ENCODE measurements at places on chromosomes 11 and 22.

DNA sequence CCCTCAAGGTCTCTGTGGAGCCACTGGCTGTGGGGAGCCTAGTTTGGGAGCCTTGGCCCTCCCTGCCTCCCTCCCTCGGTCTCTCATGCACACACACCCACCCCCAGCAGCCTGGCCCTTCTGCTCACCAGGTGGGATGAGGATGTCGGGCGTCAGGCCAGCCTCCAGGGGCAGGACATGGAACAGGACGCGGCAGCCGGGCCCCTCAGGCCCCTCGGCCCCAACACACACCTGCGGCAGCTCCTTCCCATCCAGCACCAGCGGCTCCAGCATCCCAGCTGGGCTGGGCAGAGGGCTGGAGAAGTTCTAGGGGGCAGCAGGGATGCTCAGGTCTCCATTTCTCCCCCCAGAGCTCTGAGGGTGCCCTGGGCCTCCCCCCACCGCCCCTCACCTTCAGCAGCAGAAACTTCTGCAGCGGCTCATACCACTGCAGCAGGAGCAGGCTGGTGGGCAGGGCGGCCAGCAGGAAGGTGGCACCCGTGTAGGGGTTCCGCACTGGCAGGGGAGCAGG lies 11.2 kb downstream of the MAP4K2 start:
- no peak for DNase-seq

- DNase-seq: no peak
Measured at GRCh38 chr22:42913874-42914510, 56.9 kb upstream of the ARFGAP3 start.

DNA sequence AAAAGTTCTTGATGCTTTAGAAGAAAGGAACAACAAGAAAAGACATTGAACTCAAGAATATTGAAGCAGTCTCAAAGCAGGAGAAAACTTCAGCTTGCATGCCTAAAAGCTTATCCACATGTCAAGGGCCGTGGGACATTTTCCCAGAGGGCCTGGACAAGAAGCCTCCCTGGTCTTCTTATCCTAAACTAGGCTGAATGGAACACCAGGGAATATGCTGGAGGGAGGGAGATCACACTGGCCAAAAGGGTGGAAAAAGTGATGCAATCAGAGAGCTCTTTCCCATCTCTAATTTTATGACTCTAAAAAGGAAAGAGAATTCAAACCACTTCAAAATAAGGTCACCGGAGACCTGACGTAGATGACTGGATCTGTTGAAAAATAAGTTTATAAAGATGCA lies 107.2 kb downstream of the MPPED2 start:
- no peak for DNase-seq

DNA sequence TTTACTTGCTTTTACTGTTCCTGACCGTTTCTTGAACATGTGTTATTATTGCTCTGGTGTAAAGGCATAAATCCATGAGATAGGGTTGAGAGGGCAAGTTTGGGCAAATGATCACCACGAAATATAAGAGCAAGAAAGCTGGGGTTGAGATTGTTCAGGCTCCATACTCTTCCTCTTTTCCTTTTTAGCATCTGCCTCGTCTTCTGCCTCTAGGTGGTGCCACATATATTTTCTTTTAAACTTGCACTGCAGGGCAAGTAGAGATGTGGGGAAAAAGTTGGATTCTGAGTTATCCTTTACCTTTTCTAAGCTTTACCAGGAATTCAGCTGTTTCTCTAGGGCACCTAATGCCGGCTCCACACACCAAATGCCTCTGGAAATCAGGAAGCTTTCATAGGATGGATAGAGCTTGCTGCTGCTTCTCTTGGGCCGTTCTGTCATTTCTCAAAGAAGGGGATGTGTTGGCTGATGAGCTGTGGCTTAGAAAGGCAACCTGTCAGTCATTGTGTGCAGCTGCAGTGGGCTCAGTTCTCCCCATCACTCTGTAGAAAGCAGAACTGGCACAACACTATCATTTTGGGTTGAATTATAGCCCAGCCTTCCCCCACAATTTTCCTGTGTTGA lies 98.2 kb downstream of the LDLRAD3 start:
- DNase-seq: no peak

- DNase-seq: no peak
Measured at GRCh38 chr22:48372390-48372789, 1455.3 kb downstream of the BRD1 start.

GRCh38 chr22:37166675-37167066 lies 17.0 kb upstream of the IL2RB start:
- peak; percentile 71 for DNase-seq

GRCh38 chr11:126874276-126874675 lies 126.3 kb downstream of the KIRREL3 start:
- no peak for DNase-seq

GRCh38 chr11:128619007-128619406 lies 31.6 kb upstream of the ETS1 start:
- DNase-seq: no peak

DNA sequence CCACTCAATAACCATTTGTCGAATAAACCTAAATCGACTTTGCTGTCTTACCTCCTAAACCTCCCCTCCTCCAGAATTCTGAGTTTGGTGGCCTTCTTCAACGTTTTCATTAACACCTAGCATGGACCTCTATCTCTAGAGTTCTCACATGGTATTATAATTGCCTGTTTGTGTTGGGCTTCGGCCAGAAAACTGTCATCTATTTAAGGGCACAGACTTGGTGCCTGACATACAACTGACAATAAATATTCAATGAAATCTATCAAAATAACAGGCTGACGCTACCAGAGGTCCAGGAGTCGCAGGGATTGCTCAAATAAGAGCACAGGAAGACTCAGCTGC lies 687 bp downstream of the ALKBH8 start:
- no peak for DNase-seq

- no peak for DNase-seq
Measured at GRCh38 chr11:17747131-17747955, 12.8 kb downstream of the KCNC1 start.

- DNase-seq: no peak
Measured at GRCh38 chr22:27100789-27101188, 443.4 kb downstream of the MIAT start.

DNA sequence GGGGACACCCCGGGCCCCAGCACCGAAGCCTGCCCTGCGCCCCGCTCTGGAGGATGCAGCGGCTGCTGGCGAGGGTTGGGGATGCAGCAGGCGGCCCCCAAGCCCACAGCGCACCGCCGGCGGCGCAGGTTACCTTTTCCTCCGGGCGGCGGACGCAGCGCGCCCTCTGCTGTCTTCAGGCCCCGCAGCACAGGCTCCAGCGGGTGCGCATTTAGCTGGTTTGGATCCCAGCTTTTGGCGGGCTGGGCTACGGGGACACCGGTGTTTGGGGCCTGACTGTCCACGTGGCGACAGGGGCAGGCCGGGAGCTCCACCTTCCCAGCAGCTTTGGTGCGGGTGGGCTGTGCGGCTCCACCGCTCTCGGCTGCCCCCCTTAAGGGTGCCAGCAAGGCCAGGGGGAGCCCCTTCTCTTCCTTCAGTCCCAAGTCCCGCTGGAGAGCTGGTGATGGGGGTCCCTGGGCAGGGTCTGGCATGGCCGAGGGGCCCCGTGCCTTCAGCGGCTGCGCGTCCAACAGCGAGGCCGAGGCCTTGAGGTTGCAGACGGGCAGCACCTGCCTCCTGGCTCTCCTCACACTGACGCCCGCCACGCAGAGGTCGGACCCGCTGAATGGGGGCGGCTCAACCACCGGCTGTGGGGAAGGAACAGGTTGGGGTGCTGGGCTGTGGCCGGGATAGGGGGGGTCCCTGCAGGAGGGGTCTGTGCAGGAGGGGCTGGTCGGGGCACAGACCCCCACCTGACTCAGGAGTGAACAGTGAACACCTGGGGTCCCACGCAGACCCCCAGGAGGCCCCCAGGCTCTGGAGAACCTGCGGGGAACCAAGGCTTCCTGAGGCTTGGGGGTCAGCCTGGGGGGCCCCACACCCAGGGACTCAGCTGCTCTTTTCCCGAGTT lies 18.0 kb upstream of the IL17REL start:
- peak; percentile 73 for DNase-seq

DNA sequence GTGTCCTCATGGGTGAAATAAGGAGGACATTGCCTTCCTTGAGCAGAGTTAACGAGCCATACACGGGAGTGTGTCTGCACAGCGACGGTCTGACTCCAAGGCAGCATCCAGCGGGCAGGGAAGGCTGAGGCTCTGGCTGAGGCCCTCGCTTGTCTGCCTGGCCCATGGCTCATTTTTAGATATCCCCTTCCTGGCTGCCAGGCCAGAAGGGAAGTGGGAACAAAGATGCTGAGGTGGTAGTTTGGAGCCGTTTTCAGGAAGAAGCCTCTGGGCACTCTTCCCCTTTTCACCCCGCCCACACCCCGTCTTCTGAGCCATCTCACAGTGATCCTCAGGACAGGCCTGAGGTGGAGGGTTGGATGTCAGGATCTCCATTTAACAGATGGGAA lies 3.0 kb upstream of the SLCO2B1 start:
- DNase-seq: no peak

GRCh38 chr22:49449377-49449776 lies 378.3 kb downstream of the BRD1 start:
- DNase-seq: no peak

GRCh38 chr11:81246941-81247340 lies 1486.7 kb downstream of the FAM181B start:
- no peak for DNase-seq

DNA sequence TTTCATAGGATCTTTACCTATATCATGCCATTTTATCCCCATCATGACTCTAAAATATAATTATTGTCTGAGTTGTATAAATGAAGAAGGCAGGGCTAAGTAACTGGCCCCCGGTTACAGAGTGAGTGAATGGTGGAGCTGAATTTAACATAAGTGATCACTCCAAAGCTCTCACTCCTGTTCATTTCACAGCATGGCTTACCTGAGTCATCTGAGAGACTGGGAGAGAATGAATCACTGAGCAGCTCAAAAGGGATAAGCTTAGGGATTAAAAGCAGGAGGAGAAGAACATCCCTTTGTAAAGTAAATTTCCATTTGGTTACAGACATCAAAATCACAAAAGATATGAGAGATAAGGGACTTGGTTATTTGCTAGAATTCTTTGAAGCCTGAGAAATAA lies 294.0 kb upstream of the CTSC start:
- DNase-seq: peak; percentile 16

GRCh38 chr11:457111-457760 lies 7.2 kb downstream of the PTDSS2 start:
- DNase-seq: no peak

DNA sequence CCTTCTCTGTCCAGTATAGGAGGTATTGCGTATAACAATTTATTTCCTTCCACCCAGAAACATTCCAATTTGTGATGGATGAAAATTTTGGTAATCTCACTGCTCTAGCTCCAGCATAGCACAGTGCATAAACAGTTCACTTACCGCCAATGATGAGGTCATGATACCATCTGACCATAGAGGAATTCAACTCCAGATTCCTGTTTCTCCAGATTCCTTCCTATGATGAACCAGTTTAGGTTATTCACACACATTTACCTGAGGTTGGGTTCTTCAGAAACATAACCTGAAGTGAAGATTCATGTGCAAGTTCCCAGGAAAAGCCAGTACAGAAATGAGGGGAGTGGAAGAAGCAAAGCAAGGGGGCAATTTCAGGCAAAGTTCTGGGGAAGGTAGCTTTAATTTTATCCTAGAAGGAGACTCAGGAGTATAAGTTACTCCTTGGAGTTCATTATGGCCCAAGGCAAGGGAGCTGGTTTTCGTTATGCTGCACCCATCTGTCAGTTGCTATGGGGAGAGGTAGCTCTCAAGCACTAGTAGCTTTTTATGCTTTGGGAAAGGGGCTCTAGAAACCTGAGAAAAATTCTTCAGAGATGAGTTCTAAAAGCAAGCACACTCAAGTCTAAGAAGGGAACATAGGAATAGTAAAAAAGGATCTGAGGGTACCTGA lies 121.6 kb downstream of the CASP12 start:
- no peak for DNase-seq

- no peak for DNase-seq
Measured at GRCh38 chr11:4191031-4191571, 96.5 kb downstream of the RRM1 start.

GRCh38 chr22:48367731-48368130 lies 1459.9 kb downstream of the BRD1 start:
- no peak for DNase-seq

- no peak for DNase-seq
Measured at GRCh38 chr22:44024288-44024921, at the start of gene PARVB. TSS of gene PARVB (plus strand) at chr22:44024302. CDS start at chr22:44024340, 38 bp downstream.

- no peak for DNase-seq
Measured at GRCh38 chr22:34620832-34621231, 445.1 kb upstream of the ISX start.

DNA sequence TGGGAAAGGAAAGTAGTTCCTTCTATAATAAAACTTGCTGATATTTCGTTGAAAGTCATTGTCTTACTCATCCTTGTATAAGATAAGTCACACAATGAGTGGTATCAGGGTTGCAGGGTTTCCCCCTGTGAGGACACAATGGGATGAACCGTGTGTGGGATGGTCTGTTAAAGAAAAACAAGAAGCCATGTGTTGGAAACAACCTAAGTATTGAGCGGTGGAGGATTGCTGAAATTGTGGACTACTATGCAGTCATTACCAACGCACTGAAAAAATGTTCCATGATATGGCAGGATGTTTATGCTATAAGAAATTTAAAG lies 28.6 kb downstream of the PTPRJ start:
- no peak for DNase-seq

DNA sequence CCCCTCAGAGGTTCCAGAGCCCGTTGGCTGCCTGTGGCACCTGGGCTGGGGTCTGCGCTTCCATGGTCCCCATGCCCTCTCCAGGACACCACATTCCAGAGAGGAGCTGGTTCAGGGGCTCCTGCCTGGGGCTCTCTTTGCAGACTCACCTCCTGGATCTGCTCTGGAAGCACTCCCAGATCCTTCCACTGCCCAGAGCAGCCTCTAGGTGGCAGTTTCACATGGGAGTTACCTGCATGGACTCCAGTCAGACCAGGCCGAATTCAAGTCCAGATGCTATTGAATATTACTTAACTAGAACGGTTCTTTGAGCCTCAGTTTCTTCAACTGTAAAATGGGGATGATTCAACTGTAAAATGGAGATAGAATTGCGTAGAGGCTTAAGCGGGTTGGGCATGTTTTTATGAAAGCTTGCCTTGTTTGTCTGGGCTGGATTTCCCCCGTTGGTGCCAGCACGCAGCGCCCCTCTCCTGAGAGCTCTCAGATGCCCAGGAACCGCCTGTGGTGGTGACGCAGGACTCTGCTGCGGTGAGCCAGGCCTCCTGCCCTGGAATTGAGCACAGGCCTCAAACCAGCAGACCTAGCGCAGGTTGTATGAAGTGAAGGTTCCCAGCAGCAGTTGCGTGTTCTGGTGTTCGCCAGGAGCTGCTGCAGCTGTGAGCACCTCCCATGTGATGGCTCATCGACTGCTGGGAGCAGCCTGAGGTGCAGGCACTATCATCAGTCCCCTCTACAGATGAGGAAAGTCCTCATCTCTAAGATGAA lies 44.2 kb downstream of the LMO1 start:
- DNase-seq: peak; percentile 71

Measured in D721Med (cell line).